ENCODE measurements at places on chromosomes 1 and 21.

GRCh38 chr1:107254306-107254705, 113.5 kb downstream of the NTNG1 start:
- DNase-seq, result no peak

DNA sequence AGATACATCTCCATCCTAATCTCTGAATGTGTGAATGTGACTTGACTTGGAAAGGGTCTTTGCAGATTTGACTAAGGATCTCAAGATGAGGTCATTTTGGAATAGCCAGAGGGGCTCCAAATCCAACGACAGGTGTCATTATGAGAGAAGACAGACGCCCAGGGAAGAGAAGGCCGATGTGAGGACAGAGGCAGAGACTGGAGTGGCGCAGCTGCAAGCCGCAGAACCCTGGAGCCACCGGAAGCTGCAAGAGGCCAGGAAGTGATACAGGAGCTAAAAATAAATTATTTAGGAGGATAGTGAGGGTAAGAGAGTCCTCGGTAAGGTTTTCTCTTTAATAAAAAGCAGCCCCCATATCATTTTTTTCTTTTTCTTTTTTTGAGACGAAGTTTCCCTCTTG, 9.7 kb upstream of the AADACL4 start:
- no peak for DNase-seq

- peak; percentile 68 for DNase-seq
Measured at GRCh38 chr1:204190212-204191211, 5.8 kb downstream of the KISS1 start.

DNA sequence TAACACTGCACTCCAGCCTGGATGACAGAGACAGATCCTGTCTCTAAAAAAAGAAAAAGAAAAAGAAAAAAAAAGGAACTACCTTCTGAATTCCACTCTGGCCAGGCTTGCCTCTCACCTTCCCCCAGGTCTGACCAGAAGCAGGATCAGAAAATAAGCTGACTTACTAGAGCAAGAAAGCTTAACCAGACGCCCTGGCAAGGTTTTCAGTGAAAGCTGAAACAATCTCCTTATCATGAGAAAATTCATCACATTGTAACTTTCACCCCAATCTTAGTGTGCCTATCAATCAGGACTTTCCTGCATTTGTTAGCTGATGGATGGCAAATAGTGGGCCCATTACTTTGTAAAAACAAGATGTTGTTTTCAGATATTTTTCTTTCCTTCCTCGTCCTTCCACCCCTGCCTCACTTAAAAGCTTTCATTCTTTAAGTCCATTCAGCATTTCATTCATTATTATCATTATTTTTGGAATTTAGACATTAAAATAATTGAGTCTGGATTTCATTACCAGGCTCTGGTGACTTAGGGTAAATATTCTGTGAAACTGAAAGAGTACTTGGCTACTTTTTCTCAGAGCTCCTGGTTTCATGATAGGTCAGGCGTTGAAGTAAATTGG, 96.5 kb upstream of the CD34 start:
- DNase-seq, result no peak

All from NCI-H526 (cell line).